T-helper 17 cell (primary cell): ENCODE measurements at places on chromosomes 11 and 22. TPM values are rescaled to one million over a fixed set of nuclear protein-coding genes. Genes with fewer than 3 reads are reported as not detected.

Gene ADSL
- 59.2 TPM for total RNA-seq

Gene MMP1
- total RNA-seq = not detected

Gene ACTN3
- not detected for total RNA-seq

Gene UCP3
- total RNA-seq = 5.5 TPM

Gene DNAJB7
- total RNA-seq = not detected

Gene FREY1
- 3.2 TPM for total RNA-seq

Gene CARD16
- total RNA-seq = 55.4 TPM

DNA sequence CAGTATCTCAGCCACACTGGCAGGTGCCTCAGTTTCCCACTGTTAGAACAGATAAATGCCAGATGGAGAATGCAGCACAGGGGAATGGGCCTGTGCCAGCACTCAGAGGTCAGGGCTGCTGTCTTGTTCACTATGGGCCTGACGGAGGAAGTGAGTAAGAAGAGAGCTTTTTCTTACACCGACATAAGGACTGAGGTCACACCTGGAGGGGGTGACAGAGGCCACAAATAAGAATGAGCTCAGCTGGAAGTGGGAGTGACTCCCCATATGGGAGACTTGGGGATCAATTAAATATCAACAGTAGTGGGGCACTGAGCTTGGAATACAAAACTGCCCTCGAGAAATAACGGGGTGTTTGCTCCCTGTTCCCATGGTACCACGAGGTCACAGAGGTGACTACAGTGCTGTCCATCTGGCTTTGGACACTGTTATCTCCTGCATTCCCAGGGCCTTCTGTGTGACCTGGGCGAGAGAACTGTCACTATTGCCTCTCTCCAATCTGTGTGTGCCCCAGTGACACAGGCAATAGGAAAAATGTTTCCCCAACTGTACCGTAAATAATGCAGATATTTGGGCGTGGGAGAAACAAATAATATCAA is 94.1 kb upstream of the NNMT start:
- H3K27ac ChIP-seq = peak overlapping the region; percentile 53
- DNase-seq = no peak
- no peak overlapping the region for H3K4me3 ChIP-seq
- H3K4me1 ChIP-seq = peaks cover 5% of the 10 kb centered on the region
- no peaks in the 10 kb centered on the region for H3K27me3 ChIP-seq
- H3K36me3 ChIP-seq = no peaks in the 10 kb centered on the region

DNA sequence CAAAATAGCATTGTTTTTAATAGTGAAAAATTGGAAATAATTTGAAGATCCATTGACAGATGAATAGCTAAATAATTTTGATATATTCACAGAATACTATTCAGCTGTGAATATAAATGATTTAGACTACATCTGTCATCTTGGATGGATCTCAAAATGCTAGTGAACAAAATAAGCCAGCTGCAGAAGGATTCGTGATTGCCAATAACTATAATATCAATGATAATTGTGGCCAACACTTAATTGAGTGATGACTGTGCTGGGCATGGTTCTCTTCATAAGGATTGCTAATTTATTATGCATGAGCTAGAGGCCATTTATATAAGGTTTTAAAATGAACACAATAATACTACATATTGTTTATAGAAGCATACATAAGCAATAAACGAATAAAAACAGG is 60.4 kb downstream of the CTTN start:
- H3K4me3 ChIP-seq = no peak overlapping the region
- H3K27me3 ChIP-seq = peaks cover 47% of the 10 kb centered on the region
- H3K4me1 ChIP-seq = no peaks in the 10 kb centered on the region
- H3K36me3 ChIP-seq = no peaks in the 10 kb centered on the region
- H3K27ac ChIP-seq = no peak overlapping the region

- no peaks in the 10 kb centered on the region for H3K27me3 ChIP-seq
- H3K36me3 ChIP-seq = no peaks in the 10 kb centered on the region
- H3K27ac ChIP-seq = no peak overlapping the region
These were observed 200.5 kb upstream of the CHORDC1 start for GRCh38 chr11:90423378-90423777.

GRCh38 chr11:8369592-8370205 is 106.0 kb upstream of the LMO1 start:
- H3K4me1 ChIP-seq = no peaks in the 10 kb centered on the region
- H3K27me3 ChIP-seq = peaks cover 41% of the 10 kb centered on the region
- no peak for DNase-seq

- peak overlapping the region; percentile 1 for H3K27ac ChIP-seq
- H3K36me3 ChIP-seq = peaks cover 6% of the 10 kb centered on the region
- no peak for DNase-seq
- no peak overlapping the region for H3K4me3 ChIP-seq
These were observed 138.9 kb downstream of the CD44 start for GRCh38 chr11:35277827-35278226.

GRCh38 chr11:36238036-36238631 is 51.1 kb downstream of the COMMD9 start:
- H3K4me1 ChIP-seq = no peaks in the 10 kb centered on the region
- no peak overlapping the region for H3K4me3 ChIP-seq
- H3K27me3 ChIP-seq = peaks cover 36% of the 10 kb centered on the region
- no peaks in the 10 kb centered on the region for H3K36me3 ChIP-seq
- H3K27ac ChIP-seq = no peak overlapping the region
- DNase-seq = no peak

GRCh38 chr11:117678658-117679406 is 118.2 kb downstream of the DSCAML1 start:
- no peaks in the 10 kb centered on the region for H3K36me3 ChIP-seq
- H3K27ac ChIP-seq = no peak overlapping the region
- DNase-seq = no peak
- peaks cover 50% of the 10 kb centered on the region for H3K27me3 ChIP-seq

GRCh38 chr11:44813401-44813800 is 86.6 kb downstream of the TSPAN18 start:
- H3K4me1 ChIP-seq = peaks cover 44% of the 10 kb centered on the region
- no peak overlapping the region for H3K4me3 ChIP-seq
- no peak for DNase-seq
- no peak overlapping the region for H3K27ac ChIP-seq
- peaks cover 6% of the 10 kb centered on the region for H3K36me3 ChIP-seq
- H3K27me3 ChIP-seq = no peaks in the 10 kb centered on the region

DNA sequence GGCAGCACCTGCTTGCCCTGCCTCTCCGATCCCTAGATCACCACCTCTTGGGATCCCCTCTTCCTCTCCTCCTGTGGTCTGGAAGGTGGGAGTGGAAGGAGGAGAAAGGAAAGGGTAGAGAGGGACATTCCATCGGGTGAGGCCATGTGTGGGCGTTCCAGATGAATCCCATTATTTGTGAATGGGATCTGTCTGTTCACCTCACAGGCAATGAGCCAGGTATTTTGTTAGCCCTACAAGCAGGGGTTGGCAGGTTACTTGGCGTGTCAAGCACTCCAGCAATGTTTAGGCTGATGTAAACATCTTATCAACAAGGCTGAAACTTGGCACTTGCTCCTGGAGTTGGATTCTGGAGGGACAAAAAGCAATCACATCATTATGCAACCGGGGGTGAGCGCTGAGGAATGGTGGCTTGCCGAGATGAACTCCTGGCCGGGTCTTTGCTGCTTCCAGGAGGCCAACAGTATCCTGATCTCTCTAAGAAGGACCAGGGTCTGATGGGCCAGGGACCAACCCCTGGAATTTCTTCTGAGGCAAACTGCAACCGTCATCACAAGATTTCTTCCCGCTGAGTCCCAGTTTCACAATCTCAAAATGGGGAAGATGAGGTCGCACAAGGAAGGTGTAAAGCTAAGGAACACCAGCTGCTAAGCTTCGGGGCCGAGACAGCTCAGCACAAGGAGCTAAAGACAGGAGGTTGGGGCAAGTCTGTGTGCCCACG is 7.8 kb downstream of the ADAMTS8 start:
- no peak overlapping the region for H3K4me3 ChIP-seq
- no peaks in the 10 kb centered on the region for H3K4me1 ChIP-seq
- DNase-seq = no peak

- no peak overlapping the region for H3K27ac ChIP-seq
- peak; percentile 0 for DNase-seq
- no peak overlapping the region for H3K4me3 ChIP-seq
- peaks cover 41% of the 10 kb centered on the region for H3K27me3 ChIP-seq
- peaks cover 11% of the 10 kb centered on the region for H3K4me1 ChIP-seq
These were observed 2.5 kb downstream of the MRGPRG start for GRCh38 chr11:3216027-3216525.

DNA sequence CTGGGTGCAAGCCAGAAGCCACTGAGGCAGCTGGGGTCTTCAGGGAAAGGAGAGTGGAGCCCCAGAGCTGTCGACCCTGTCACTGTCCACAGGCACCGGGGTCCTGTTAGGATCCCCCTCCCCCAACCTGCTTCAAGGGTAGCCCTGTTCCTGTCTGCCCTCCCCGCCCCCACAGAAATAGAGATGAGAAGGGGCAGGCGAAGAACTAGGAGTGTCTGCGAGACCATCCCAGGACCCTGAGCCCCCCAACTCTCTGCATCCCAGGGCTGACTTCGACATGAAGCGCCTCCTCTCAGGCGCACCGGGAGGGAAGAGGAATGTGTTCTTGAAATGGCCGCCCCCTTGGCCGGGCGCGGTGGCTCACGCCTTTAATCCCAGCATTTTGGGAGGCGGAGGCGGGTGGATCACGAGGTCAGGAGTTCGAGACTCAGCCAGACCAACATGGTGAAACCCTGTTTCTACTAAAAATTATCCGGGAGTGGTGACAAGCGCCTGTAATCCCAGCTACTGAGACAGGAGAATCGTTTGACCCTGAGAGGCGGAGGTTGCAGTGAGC is 607 bp upstream of the ZNF70 start:
- peak overlapping the region; percentile 34 for H3K27ac ChIP-seq
- DNase-seq = no peak
- peak overlapping the region; percentile 88 for H3K4me3 ChIP-seq
- peaks cover 2% of the 10 kb centered on the region for H3K36me3 ChIP-seq

- peaks cover 2% of the 10 kb centered on the region for H3K36me3 ChIP-seq
- H3K4me1 ChIP-seq = peaks cover 16% of the 10 kb centered on the region
- H3K4me3 ChIP-seq = no peak overlapping the region
- H3K27me3 ChIP-seq = no peaks in the 10 kb centered on the region
- no peak for DNase-seq
- peak overlapping the region; percentile 24 for H3K27ac ChIP-seq
These were observed 4.4 kb downstream of the SLC2A11 start for GRCh38 chr22:23862103-23862502.

- no peak overlapping the region for H3K27ac ChIP-seq
- peaks cover 14% of the 10 kb centered on the region for H3K4me1 ChIP-seq
- peak overlapping the region; percentile 88 for H3K4me3 ChIP-seq
- no peaks in the 10 kb centered on the region for H3K36me3 ChIP-seq
These were observed 976 bp downstream of the DEPDC7 start for GRCh38 chr11:33016654-33017053.

DNA sequence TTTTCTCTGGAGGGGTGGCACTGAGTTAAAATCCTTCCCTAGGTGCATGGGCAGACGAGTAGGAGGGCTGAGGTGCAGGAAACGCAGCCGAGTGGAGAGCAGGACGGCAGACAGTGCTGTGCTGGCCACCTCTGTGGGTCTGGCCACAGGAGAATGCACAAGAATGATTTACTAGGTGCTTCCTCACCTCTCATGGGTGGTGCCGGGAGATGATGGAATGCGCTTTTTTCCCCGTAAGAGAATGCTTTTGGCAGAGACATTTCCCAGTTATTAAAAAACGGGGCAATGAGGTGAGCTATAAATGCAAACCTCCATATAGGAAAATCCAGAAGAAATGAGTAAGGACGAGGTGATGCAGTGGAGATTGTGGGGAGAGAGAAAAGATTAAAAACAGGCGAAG is 86.1 kb downstream of the ADAMTS15 start:
- no peaks in the 10 kb centered on the region for H3K36me3 ChIP-seq
- no peak for DNase-seq
- H3K4me1 ChIP-seq = peaks cover 2% of the 10 kb centered on the region
- H3K27ac ChIP-seq = no peak overlapping the region
- H3K27me3 ChIP-seq = peaks cover 59% of the 10 kb centered on the region
- H3K4me3 ChIP-seq = no peak overlapping the region

- no peak within 1 kb of the TSS for H3K27ac ChIP-seq
- H3K4me3 ChIP-seq = peak within 1 kb of the TSS; percentile 59
- H3K4me1 ChIP-seq = no peaks in the 10 kb centered on the region
- no peaks in the 10 kb centered on the region for H3K36me3 ChIP-seq
These were observed at the start of gene PGR for GRCh38 chr11:101129203-101129943. Gene PGR (minus strand): TSS chr11:101129813. CDS start chr11:101129070, 743 bp downstream.

GRCh38 chr22:44089717-44090570 is 65.8 kb downstream of the PARVB start:
- H3K27ac ChIP-seq = no peak overlapping the region
- DNase-seq = no peak
- H3K36me3 ChIP-seq = peaks cover 2% of the 10 kb centered on the region

DNA sequence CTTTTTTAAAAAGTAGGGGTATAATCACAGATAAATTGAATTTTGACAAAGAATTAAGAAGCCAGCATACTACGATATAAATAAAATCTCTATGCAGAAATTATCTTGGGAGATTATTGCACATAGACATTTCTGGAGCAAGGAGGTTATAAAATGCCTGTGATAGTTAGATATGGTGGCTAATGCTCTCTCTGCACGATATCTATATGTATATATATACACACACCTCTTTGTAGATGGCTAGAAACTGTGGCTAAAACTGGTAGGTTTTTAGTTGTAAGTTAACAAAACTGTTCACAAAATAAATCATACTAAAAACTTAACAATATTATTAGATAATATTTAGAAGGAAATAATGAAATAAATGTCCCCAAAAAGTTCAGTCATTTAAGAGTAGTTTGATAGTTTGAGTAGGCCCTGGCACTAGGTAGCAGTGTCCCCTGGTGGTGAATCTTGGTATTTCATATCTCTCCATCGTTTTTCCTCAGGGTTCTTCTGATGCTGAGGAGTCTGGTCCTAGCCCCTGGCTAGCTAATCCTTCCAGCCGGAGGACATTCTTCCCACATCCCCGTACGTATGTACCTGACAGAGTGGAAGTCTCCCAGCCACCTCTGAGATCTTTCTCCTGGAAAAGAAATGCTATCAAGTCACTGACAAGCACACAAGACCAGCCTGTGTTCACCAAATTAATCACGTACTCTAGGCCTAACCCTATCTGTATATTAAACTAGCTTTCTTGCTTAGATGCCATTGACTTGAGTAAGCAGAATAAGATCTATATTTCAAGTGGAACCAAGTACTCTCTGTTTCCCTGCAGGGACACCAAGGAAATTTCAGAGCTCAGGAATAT is 32.2 kb downstream of the ART5 start:
- H3K27me3 ChIP-seq = peaks cover 4% of the 10 kb centered on the region
- H3K4me1 ChIP-seq = peaks cover 13% of the 10 kb centered on the region
- H3K4me3 ChIP-seq = no peak overlapping the region

GRCh38 chr11:24391167-24391566 is 105.7 kb upstream of the LUZP2 start:
- H3K27ac ChIP-seq = no peak overlapping the region
- no peaks in the 10 kb centered on the region for H3K27me3 ChIP-seq
- H3K4me3 ChIP-seq = no peak overlapping the region
